Tibial nerve (tissue), 4 donors: ENCODE measurements at places on chromosomes 13 and 19. TPM values are rescaled to one million over a fixed set of nuclear protein-coding genes. Genes with fewer than 3 reads are reported as not detected.

The PDX1 gene
- not detected for total RNA-seq

The YJEFN3 gene
- 4.2 TPM for total RNA-seq

The SOX21 gene
- not detected for total RNA-seq

The LCP1 gene
- 62.7 TPM for total RNA-seq

The ONECUT3 gene
- total RNA-seq: not detected

The PLEKHF1 gene
- total RNA-seq: 62.9 TPM

The SHD gene
- total RNA-seq: not detected

The COL4A1 gene
- total RNA-seq: 583 TPM

The STOML3 gene
- not detected for total RNA-seq

The SIX5 gene
- total RNA-seq: 31.0 TPM

The C1QTNF9B gene
- not detected for total RNA-seq

The LINGO3 gene
- total RNA-seq: 0.39 TPM

The ZBTB32 gene
- total RNA-seq: not detected

The IPO5 gene
- total RNA-seq: 118 TPM

The TTYH1 gene
- total RNA-seq: 50.0 TPM

The MAP2K7 gene
- 11.1 TPM for total RNA-seq

The ZNF615 gene
- 15.3 TPM for total RNA-seq

The UBL3 gene
- 35.0 TPM for total RNA-seq

The PARP4 gene
- total RNA-seq: 46.5 TPM

The CD70 gene
- 0.87 TPM for total RNA-seq

The FDX2 gene
- total RNA-seq: 29.1 TPM

The ADPRHL1 gene
- total RNA-seq: 15.3 TPM

The ANGPTL8 gene
- total RNA-seq: 10.8 TPM
